Central memory CD4-positive, alpha-beta T cell (primary cell): ENCODE measurements at places on chromosomes 5 and 9.

- DNase-seq, result no peak
These were observed 25.2 kb upstream of the PTGER4 start for GRCh38 chr5:40654377-40654991.

GRCh38 chr5:91319667-91320066 is 63.5 kb downstream of the ARRDC3 start:
- no peak for DNase-seq

DNA sequence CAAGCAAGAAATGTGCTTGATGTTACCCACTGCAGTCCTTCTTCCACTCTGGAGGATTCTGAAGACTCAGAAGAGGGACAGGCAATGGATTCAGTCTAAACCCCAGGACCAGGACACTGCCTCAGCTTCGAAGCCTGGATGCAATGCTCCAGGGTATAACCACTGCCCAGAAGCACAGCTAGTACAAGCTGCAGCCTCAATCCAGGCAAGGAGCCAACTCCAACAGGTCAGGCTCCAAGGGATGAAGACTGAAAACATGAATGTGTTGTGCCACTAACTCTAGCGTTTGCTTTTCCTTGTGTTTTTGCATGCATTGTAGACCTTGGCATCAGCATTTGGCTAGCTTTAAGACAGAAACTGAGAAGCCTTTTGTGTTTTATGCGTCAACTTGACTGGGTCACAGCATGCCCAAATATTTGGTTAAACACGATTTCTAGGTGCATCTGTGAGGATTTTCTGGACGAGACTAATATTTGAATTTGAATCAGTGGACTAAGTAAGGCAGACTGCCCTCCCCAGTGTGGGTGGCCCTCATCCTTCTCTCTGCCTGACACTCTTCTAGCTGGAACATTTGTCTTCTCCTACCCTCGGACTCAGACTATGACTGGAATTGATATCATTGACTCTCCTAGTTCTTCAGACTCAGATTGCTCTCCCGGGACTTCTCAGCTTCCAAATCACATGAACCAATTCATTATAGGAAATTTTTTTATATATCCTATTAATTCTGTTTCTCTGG is 20.5 kb upstream of the GPX3 start:
- no peak for DNase-seq

DNA sequence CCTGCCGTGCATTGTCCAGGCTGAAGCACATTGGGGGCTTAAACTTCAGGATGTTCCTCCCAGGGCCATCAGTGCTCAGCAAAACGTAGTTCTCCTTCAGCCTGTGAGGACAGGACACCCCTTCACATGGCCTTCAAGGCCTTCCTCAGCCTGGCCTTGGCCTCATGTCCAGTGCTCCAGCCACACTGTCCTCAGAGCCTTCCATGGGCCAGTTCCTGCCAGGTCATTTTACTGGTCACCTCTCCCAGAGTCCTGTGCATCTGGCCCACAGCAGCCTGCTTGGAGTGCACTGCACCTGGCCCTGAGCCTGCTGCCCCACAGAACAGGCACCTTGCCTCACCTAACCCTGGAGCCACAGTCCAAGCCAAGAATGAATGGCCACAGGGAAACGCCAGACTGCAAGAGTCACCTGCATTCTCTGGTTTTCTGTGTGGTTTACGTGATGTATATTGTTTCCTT is 8.7 kb downstream of the HNRNPAB start:
- DNase-seq, result no peak

- no peak for DNase-seq
These were observed 77.3 kb downstream of the PAM start for GRCh38 chr5:102832445-102832844.

GRCh38 chr5:168987543-168988300 is 313.2 kb downstream of the SLIT3 start:
- peak; percentile 20 for DNase-seq

GRCh38 chr9:97179616-97180015 is 127.8 kb upstream of the CCDC180 start:
- DNase-seq, result no peak

- no peak for DNase-seq
These were observed 182.4 kb downstream of the TLR4 start for GRCh38 chr9:117886616-117887015.

- DNase-seq, result no peak
These were observed 53.8 kb downstream of the COL27A1 start for GRCh38 chr9:114209151-114209550.

DNA sequence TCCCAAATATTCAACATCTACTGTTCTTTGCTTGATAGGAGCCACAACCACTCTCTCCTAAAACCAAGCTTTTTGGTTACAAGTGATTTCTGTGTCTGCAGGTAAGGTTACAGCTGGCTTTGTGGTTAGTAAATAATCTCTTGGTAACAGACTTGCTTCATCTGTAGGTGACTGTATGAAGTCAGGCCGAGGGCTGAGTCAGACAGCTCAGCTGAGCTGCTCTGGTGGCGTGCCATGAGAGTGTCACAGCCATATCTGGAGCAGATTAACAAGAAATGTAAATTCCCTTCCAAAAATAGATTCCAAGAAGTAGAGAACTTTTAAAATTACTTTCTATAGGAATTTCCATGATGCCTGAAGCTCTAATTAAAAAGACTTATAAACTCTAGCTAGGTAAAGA is 23.7 kb upstream of the TAS2R1 start:
- DNase-seq, result no peak

GRCh38 chr9:82504620-82505019 is 516.0 kb downstream of the SPATA31D1 start:
- DNase-seq, result no peak

GRCh38 chr5:180636403-180637075 is 12.9 kb downstream of the FLT4 start:
- no peak for DNase-seq

GRCh38 chr9:123548741-123549545 is 192.9 kb downstream of the CRB2 start:
- no peak for DNase-seq

DNA sequence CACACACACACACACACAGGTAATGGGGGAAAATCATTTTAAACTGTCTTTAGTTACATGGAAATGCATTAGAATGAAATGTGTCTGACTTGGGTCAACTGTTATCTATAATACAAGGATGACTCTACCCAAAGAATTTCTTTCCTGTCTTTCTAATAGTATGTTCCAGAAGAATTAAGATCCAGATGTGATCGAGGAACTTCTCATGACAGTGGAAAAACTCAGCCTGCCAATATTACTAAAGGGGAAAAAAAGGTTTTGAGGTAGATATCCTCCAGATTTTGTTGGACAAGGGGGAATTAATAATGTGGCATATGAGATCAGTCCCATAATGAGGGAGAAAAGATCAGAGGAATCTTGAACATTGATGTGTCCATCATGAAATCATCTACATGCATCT is 190.6 kb upstream of the MAP3K1 start:
- DNase-seq, result no peak

GRCh38 chr5:9903801-9904200 is 273.6 kb upstream of the TAS2R1 start:
- DNase-seq, result no peak

GRCh38 chr5:36029914-36030313 is 36.8 kb downstream of the UGT3A2 start:
- no peak for DNase-seq

DNA sequence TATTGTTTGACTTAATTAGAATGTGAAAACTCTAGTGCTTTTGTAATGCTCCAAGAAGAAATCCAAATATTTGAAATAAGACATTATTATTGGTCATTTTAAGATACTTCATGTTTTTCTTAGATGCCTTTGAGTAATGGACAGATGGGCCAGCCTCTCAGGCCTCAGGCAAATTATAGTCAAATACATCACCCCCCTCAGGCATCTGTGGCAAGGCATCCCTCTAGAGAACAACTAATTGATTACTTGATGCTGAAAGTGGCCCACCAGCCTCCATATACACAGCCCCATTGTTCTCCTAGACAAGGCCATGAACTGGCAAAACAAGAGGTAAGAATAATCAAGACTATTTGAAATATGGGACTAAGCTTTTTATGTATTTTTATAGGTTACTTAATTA is 69.2 kb upstream of the SREK1 start:
- DNase-seq, result no peak

DNA sequence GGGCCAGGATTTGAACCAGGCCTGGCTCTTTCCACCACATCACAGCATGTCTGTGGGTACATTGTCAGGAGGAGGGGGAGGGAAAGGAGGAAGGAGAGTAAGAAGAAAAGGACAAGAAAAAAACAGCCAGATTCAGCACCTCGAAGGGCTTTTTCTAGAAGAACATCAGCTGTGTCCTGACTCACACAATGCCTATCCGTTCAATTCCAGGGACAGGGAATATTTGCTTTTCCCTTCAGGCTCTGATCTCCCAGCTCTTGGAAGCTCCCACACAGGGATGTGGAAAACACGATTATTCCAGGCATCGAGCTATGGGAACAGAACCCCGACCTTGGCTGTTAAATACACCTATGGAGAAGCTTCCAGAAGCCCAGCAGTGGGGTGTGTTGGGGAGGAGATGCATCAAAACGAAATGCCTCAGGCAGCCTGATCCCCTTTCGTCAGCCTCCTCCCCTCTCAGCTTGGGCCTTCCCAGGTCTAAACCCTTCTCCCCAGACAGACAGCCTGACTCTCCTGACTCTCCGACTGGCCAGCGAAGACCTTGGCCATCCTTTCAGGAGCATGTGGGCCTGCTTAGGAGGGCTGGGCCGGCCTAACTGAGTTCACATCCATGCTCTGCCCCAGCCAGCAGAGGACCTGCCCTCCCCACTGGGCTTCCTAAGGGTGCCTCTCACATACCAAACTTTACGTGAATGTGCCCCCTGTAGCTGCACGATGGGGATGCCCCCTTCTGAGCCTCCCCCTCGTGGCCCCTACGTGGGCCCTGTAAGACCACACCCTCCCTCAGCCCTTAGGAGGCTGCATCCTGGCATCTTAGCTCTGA is 54.4 kb downstream of the NEURL1B start:
- no peak for DNase-seq

- DNase-seq, result no peak
These were observed 549.0 kb upstream of the ZNF608 start for GRCh38 chr5:125295405-125295872.

- no peak for DNase-seq
These were observed 127.6 kb downstream of the TMEM174 start for GRCh38 chr5:73300337-73301207.

GRCh38 chr9:131432050-131432449 is 38.2 kb downstream of the PRRC2B start:
- no peak for DNase-seq

- DNase-seq, result peak; percentile 89
These were observed 16.7 kb downstream of the FGD3 start for GRCh38 chr9:92963831-92964606.

- DNase-seq, result no peak
These were observed 6.7 kb upstream of the SPATA31E1 start for GRCh38 chr9:87875831-87876545.

DNA sequence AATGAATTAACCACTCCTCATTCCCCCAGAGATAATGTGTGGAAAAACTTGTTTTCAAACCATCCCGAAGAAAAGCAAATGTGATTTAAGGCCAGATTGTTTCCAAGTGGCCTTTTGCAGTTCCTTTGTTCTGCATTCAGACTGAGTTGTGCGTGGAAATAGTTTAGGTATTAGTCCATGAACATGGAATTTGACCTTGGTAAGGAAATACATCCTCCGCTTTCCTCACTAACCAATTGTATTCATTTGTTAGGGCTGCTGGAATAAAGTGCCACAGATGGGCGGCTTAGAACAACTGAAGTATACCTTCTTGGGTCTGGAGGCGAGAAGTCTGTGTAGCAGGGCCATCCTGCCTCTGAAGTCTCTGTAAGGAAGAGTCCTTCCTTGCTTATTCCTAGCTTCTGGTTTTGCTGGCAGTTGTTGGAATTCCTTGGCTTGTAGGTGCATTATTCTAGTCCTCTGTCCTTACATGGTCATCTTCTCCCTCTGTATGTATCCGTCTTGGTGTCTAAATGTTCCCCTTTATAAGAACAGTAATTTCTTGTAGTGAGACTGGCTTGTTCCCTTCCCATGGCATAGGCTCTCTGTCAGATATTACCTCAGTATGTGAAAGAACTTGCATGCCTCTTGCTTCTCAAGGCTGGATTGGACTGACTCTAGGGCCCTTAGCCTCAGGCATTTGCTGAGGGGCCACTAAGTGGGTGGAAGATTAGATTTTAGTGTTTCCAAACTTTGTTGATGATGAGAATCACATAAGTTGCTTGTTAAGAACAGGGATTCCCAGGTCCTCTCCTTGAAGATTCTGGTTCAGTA is 53.9 kb downstream of the RAI14 start:
- DNase-seq, result no peak

DNA sequence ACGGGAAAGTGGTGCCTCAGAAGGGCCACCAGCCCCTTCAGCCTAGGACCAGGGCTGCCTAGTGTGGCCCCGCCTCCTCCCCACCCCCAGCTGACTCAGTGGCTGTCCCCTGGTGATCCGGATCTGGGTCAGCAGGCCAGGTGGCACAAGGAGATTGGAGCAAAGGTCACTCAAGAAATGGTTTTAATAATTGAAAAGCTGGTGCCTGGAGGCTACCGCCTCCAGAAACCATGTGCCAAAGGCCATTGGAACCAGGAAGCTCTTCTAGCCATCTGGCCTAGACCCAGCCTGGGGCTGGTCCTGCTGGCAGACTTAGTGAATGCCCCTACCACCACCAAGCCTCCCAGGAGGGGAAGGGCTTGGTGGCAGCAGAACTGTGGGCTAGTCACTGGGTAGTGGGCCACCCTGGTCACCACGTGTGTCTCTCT is 1.5 kb downstream of the ST6GALNAC4 start:
- no peak for DNase-seq

- DNase-seq, result no peak
These were observed 449.6 kb downstream of the NTRK2 start for GRCh38 chr9:85118990-85119755.

DNA sequence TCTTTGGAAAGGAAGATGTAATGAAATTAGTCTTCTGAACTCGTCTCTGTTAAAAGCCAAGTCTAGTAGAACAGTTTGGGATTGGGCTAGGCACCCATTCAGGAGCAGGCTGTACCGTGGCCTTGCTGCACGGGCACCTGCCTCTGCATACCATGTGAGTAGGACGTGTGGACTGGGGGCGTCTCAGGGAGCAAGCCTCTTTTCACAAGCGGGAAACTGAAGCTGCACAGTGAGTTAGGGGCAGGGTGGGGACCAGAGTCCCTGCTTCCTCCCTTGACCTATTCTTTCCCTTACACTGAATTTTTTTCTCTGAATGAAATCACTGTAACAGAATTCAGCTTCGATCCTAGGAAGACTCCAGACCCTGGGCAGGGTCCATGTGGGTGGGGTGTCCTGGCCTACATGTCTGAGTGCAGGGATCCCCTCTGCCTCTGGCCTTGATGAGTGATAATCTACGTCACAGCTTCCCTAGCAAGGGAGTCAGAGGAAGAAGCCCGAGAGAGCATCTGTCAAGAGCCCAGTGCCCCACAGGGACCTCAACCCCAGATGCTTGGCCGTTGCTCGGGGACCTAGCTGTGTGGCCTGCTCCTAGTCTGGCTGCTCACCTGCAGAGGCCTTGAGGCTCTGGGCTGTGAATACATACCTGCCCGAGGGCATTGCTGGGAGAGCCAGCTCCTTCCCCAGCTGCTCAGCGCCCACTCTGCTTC is 15.1 kb downstream of the PHF2 start:
- no peak for DNase-seq

- no peak for DNase-seq
These were observed 305.0 kb downstream of the RASEF start for GRCh38 chr9:82757924-82758323.

- DNase-seq, result no peak
These were observed 178.5 kb downstream of the C9orf152 start for GRCh38 chr9:110029429-110029955.

GRCh38 chr9:137703842-137704508 is 85.2 kb downstream of the EHMT1 start:
- no peak for DNase-seq
